ENCODE measurements at places on chromosomes 2 and 18.

GRCh38 chr2:216064014-216064630, 17.5 kb downstream of the PECR start:
- DNase-seq, result no peak

- no peak for DNase-seq
These were observed 105.8 kb downstream of the MTCL1 start for GRCh38 chr18:8811115-8811514.

DNA sequence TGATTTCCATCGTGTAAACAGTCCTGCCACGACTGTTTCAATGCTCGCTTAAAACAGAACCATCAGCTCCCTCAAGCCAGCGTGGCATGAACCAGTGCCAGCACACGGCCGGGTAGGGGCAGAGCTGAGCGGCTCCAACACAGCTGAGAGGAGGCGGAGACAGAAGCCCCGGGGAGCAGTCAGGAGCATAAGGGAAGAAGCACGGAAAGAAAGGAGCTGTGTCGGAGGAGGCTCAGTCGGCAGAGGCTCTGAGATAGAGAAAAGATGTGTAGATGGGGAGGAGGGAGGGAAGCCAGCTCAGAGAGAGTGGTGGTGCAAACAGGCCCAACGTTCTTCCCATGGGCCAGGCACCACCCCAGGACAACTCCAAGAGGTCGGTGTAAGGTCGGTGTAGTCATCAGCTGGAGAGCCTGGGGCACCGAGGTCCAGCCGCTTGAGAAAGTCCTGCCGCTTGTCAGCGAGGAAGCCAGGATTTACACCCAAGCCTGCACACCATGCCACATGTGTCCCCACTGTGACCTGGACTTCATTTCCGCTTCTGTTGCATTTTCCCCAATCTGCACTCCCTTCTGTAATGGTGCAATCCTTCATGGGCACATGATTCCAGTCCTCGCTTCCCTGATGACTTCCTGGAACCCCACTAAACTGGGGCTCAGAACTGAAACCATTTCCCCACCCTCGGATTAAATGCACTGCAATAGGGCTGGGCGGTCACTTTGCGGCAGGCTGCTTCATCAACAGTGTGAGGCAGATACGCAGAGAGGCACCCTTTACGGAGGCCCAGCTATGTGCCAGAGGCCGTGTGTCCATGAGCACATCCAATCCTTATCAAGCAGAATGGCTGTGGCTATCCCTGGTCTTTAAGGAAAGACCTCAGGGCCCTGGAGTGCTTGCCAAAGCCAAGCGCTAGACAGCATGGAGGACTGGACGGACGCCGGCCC, 43.5 kb downstream of the CYP27C1 start:
- no peak for DNase-seq

- no peak for DNase-seq
These were observed 332.6 kb downstream of the KIAA1328 start for GRCh38 chr18:37161491-37161890.

DNA sequence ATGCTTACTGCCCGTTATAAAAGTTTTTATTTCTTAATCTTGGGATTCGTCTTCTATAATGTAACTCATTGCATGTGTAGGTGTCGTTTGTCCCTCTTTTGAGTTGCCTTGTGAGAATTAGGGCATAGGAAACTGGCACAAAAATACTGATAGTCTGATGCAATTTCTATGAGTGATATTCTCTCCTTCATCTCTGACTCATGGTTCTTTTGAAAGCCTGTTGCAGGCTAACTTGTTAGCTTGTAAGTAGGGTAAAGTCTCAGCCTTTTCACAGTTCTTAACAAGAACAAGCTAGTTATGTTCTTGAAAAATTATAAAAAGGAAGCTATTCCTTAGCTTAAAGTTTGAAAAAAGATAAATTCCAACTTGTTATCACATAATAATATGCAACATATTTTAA, 1085.4 kb upstream of the NRXN1 start:
- DNase-seq, result no peak

GRCh38 chr18:72342933-72343332, 201.2 kb downstream of the CBLN2 start:
- no peak for DNase-seq

DNA sequence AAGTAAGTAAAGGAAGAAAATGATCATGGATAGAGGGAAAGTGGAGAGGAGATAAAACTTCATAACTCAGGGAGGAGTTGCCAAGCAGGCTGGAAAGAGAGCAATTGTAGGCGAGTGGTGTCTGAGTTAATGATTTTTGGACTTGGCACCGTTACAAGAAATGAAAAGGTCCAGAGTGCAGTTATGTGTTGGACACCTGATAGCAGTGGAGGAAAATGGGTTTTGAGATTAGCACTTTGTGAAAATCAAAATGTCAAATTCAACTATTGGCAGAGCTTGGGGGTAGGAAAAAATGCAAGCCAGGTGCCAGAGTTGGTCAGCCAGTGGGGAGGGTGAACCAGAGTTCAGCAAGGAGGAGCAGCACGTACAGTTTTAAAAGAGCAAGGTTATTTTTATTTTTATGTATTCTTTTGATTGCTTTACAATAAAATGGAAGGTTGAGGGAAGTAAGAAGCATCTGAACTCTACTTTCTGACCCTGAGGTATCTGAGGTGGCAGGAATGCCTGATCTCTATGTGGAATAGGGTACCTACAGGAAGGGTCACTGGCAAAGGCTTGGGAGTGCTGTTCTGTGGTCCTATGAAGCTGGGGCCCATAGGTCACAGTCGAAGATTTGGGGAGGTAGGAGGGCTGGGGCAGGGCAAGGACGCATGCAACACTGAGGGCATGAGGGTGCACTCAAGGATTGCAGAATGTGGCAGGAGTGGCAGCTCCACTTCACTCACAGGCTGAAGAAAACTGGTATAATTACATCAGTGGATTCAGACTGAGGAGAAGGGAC, 127.5 kb downstream of the CD8B2 start:
- no peak for DNase-seq

DNA sequence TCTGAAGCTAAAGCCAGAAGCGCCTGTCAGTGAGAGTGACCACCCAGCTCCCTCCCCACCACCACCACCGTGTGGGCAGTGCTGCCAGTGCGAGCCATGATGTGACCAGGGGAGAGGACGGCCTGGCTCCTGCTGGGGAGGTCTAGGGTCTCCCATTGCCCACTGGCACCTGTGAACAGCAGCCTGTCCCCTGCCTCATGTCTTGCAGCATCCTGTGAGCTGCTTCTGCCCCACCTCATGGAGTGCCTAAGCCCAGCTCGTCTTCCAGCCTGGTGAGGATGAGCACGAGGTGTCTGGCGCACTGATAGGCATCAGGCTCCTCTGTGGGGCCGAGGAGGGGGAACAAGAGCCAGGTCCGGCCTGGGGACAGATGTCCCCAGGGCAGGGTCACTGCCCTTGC, 61.4 kb downstream of the FAM168B start:
- DNase-seq, result no peak

DNA sequence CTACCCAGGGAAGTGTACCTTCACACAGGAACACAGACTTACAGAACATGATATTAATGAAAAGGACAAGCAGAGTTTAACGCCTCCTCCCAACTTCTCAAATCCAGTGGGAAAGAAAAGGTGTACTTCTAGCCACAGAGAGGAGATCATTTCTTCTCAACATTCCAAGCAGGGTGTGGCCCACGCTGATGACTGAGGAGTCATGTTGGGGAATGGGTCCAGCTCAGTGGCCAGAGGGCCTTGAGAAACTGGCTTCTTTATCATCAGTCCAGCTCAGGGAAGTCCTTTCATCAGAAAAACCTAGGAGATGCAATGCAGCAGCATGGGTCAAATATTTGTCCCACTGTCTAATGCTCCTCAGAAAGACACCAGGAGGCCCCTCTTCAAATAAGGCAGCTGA, 63.0 kb downstream of the RBM43 start:
- DNase-seq, result no peak

- no peak for DNase-seq
These were observed 94.2 kb upstream of the FZD7 start for GRCh38 chr2:201939453-201939941.

- no peak for DNase-seq
These were observed 393.1 kb upstream of the SLC14A2 start for GRCh38 chr18:45222180-45222579.

GRCh38 chr2:159650574-159650973, 34.2 kb upstream of the BAZ2B start:
- DNase-seq, result no peak

DNA sequence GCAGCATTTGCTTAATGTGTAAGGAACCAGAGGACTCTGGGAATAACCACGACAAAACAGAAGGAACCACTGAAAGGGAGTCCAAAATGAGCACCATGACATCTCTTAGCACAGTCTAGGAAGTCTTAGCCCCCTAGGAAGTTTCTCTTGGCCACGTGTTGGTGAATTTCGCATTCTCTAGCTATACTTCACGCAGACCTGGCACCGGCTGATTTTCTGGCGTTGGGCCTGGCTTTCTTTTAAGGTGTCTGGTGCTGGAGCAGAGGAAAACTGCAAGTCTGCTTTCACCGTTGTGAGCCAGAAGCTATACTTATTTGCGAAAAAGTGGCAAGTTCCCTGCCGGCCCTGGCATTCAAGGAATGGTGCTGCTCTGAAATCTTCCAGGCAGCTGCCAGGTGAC, 156.9 kb downstream of the COL4A4 start:
- DNase-seq, result no peak

- DNase-seq, result no peak
These were observed 82.8 kb downstream of the ZNF516 start for GRCh38 chr18:76412010-76412817.

GRCh38 chr2:157897106-157897971, 21.2 kb upstream of the ACVR1 start:
- peak; percentile 35 for DNase-seq
